Activated CD4-positive, CD25-positive, alpha-beta regulatory T cell treated with anti-CD3 and anti-CD28 coated beads, Interleukin-2, amount 50 U/mL, for 16 hours (primary cell): ENCODE measurements at places on chromosomes 5 and 9.

DNA sequence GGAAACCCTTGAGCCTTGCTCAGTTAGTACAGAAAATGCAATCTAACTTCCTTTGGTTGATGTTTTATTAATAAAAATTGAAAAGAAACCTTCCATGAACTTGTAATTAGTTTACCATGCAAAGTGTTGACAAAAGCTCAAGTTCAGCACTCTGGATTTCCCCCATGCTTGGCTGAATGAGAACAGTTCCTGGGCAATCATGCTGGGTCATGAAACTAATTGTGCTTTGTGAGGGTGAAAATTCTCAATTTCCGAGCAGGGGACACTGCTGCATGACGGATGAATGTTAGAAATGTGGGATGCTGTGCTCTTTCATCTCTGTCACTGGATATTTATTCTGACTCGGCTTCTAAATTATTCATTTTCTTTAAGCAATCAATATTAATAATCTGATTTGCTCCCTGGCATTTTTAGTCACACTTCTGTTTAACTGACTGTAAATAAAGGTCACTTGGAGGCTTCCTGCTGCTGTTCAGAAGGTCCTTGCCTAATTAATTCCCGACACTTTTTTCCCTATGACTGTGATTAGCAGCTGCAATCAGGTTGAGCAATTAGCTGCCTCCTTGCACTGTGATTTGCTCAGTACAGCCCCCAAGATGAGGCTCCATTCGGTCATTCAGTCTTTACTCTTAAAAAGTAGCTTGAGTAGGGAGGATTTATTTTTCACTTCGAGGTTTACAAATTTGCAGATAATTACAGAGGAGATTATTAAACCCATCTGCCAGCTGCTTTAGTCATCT is 678.1 kb upstream of the ZNF608 start:
- DNase-seq: no peak

DNA sequence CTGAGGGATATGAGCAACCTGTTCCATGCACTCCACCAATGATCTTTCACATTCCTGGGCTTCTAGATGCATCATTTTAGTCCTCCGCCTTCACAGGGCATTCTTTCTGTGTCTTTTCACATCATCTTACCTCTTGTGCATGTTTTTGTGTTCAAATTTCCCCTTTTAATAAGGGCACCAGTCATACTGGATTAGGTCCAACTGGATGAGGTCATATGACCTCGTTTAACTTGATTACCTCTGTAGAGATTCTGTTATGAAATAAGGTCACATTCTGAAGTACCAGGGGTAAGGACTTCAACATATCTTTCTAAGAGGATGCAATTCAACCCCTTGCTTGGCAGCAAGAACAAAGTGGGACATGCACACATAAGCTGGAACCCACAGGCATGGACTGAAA is 335.3 kb upstream of the TLE4 start:
- DNase-seq: no peak

GRCh38 chr5:149268928-149269557 is 2.6 kb upstream of the AFAP1L1 start:
- no peak for DNase-seq

GRCh38 chr5:32342656-32343055 is 29.9 kb upstream of the MTMR12 start:
- DNase-seq: no peak

- no peak for DNase-seq
These were observed 105.2 kb downstream of the DAB2IP start for GRCh38 chr9:121756474-121757280.

DNA sequence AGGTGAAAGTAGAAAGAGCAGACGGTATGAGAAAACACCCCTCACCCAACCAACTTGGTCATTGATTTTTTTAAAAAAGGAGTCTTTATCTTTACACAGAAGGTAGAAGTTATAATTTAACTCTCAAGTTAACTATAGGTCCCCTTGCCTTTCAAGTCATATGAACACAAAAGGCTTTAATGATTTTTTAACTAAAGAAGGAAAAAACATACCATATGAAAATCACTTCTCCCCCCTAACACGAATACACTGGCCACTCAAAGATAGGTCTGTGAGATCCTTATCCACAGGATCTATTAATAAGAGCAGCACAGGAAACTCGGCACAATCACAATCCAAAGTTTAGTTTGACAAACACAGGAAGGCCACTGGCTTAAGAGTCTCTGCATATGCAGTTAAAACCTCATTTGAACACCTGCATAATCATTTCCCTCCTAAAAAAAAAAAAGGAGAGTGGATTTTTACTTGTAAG is 138.0 kb downstream of the ENC1 start:
- no peak for DNase-seq

- no peak for DNase-seq
These were observed at the start of gene GFI1B for GRCh38 chr9:132978451-132979131. GFI1B (plus strand) TSS chr9:132978694; CDS start chr9:132986679, 7,985 bp downstream.

- no peak for DNase-seq
These were observed 9.7 kb downstream of the SERINC5 start for GRCh38 chr5:80246001-80246758.

DNA sequence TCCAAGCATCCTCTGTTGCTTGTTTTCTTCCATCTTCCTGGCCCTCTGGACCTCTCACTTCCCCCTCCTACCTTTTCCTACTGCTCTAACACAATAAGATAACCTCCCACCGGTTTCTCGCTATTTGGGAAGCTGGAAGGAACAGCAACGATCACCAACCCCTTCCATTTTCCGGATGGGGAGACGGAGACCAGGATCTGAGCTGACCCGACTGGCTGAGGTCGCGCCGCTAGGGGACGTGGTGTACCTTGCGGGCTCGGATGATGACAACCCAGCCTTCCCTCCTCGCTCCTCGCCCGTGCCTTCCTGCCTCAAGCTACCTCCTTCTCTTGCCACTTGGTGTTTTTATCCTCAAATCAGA is 1.9 kb downstream of the LPAR1 start:
- no peak for DNase-seq

DNA sequence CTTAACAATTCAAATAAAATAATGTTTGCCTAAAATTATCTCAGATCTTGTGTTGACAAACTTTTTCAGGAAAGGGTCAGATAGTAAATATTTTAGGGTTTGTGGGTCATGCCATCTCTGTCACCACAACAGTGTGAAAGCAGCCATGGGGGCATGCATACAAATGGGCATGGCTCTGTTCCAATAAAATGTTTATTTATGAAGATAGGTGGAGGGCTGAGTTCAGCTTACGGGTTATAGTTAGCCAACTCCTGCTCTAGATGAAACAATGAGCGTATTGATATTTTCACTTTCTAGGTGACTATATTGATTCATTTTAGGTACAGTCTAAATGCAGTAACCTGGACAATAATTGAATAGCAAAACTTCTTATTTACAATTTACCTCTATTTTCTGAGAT is 533.8 kb upstream of the CLINT1 start:
- DNase-seq: no peak

DNA sequence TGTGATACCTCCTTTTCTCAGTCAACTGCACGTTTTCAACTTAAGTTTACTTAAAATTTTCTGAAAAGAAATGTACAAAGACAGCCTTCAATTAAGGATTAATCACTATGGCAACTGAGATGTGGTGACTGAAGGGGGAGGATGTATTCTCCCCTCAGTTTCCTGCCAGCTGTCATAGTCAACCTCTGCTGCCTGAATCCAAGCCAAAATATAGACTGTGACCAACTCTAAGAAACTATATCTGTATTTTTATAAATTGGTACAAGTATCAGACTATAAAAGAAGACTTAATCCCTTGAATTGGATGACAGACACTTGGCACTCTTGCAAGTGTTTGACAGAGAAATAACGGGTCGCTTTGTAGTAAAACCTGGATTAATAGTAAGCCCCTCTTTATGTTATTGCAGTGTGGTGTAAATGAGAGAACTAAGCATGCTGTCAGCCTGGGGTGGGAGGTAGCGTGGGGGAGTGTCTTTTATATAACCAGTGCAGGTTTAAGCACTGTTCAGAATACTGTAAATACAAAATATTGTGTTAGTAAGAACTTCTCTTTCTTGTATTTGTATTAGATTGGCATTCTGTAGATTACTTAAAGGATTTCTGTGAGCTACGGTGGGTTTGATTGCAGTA is 106.4 kb downstream of the ERCC6L2 start:
- DNase-seq: no peak

DNA sequence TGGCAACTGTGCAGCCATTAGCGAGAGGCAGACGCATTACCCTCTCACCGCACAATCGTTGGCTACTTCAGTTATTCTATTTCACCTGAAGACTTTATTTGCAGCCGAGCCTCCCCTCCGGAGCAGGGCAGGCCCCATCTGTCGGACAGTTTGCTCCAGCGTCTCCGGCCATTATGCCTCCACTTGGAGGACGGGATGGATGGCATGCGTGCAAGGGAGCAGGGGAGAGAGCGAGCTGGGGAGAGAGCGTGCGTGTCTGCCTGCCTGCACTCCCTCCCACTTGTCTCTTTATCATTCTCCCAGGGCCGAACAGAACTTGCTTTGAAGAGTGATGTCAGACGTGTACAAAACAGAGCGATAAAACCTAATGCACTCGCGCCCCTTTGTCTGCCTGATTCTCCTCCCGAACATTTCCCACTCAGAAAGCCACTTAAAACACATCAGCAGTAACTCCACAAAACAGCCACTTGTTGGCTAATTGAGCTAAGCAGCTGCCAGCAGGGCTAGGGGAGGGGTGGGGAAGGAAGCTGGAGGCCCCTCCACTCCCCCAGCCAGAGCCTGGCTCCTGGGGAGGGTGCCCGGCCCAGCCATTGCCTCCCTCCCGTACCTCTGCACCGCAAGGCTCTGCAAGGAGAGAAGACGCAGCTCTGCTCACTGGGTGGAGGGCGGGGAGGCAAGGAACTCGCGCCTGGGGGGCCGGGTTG is 43.4 kb upstream of the FUBP3 start:
- no peak for DNase-seq

DNA sequence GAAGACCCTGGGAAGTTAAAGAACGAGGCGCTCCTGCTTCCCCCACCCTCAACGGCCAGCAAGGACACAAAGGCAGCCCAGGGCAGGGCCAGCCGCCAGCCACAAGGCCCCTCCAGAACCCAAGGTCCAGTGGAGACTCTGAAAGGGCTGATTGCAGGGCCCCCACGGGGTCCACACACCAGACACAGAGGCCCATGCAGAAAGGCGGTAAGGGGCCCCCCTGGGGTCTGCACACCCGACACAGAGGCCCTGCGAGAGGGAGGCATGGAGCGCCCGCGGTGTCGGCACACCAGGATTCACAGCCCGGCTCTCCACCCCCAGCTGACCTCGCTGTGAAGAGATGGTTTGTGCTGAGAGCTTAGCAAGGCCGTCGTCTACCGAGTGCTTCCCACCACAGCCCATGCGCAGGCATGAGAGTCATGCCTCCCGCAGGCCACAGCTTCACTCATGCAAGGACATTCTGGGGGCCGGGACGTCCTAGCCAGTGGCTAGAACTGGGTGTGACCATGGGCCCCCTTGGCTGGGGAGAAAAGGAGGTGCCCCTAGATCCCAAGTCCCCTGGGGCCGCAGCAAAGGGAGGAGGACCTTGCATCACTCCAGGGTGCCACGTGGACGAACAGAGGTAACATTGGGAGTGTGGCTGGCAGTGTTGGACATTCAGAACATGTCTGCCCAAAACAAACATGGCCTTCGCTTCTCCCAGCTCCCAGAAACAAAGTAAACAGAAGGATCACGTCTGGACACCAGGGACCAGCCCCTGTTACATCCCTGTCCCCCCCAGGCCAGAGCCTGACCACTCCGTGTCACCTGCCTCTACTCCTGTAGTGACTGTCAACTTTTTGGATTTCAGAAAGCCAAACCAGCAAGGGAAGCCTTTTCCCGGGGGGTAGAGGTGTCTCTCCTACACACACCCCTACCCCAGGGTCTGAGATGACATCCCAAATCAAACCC is 9.8 kb downstream of the BRD3 start:
- no peak for DNase-seq
